NCI-H446 (cell line): ENCODE measurements at places on chromosomes 12 and 14.

DNA sequence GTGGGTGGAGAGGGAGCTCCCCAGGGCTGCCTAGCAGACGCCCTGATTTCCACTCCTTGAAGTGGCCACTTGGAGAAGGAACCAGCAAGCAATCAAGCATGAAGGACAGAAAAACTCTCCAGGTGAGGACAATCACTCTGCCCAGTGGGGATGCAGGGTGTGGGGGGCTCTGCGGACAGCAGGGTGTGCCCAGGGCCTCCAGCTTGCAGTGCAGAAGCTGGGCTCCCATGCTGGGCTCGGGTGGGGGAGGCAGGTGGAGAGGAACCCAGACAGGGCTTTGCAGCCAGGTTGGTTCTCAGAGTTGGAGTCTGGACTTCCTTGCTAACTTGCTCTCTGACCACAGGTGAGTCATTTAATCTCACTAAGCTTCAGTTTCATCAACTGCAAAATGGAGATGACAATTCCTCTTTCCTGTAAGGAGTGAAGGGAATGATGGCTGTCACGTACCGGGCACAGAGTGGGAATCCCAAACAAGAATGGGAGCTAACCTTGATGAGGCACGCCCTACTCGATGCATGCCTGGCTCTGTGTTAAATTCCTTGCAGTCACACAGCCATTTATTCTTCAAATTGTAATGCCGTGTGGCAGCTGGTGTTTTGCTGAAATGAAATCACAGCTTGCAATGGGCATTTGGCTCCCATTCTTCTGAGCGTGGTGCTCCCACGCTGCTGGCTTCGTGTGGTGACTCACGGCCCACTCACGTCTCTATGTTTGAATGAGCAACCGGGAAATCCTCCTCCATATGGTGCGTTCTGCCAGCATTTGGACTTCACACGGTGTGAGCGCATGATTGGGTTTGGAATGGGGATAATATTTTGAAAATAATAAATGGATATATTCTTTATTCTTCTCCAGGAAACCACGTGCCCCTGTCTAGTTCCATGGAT lies 75.2 kb downstream of the PRIMA1 start:
- no peak for DNase-seq

GRCh38 chr14:79426103-79426755 lies 785.1 kb downstream of the DIO2 start:
- no peak for DNase-seq

DNA sequence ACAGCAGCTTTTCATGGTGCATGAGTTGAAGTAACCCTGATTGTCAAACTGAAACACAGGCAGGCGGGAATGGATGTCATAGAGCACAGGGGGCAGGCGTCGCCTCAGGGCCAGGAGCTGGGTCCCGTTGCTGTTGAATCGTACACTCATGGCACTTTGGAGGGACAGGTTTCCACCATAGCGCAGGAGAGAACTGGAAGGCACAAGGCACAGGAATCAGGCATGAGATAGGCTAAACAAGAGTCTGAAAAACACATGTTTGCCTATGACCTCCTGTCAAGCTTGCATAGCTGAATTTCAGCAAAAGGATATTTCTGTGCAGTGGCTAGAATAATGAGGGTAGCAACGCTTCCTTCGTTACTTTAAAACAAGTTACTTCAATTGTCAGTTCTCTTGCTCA lies 61.2 kb downstream of the DCAF5 start:
- DNase-seq: no peak

- DNase-seq: no peak
Measured at GRCh38 chr12:46158501-46158900, 110.3 kb downstream of the SLC38A1 start.

GRCh38 chr12:1643905-1644533 lies 15.0 kb downstream of the WNT5B start:
- DNase-seq: peak; percentile 22
